Cardiac fibroblast (primary cell): ENCODE measurements at places on chromosomes 6 and 20.

DNA sequence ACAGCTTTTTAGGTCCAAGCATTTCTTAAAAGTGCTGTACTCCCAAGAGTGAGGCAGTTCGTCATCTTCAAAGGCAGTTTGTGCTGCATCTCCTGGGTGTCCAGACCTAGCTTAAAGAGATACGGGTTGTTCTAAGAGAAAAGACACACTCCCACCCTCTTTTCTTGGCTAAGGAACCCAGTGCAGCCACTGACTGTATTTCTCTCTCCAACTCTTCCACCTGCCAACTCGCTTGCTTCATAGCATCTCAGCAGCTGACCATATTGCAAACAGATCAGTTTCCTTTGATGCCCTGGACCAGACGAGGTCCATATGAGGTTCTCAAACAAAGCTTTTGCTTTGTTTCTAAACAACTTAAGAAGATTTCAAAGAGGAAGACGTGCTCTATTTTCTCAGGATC, 101.1 kb downstream of the ISM1 start:
- no peak for DNase-seq

GRCh38 chr6:111781041-111781708, 92.1 kb downstream of the FYN start:
- peak; percentile 41 for DNase-seq

DNA sequence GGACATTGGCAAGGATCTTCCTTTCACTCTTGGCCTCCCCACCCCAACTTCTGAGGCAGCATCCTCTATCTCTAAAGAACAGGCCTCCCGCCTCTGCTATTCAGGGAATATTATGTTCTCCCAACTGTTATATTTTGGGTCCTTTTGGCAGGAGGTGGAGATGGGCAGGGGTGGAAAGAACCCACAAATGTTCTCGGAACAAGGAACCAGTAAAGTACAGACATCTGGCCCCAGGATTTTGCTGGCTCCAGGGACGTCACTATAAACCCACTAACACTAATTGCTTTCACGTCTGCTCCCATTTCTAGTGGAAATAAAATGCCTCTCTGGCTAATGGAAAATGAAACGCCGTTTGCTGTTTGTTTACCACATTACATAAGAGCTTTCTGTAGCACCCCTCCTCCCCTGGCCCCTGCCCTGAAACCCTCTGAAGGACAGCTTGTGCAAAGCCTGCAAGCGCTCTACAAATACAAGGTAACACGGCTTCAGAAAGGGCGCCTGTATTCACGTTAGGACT, 77.7 kb upstream of the TBC1D7 start:
- no peak for DNase-seq

GRCh38 chr6:109515781-109516409, 32.9 kb upstream of the ZBTB24 start:
- peak; percentile 20 for DNase-seq
